ENCODE measurements at places on chromosomes 6 and 20. TPM values are rescaled to one million over a fixed set of nuclear protein-coding genes. Genes with fewer than 3 reads are reported as not detected.

The ECT2L gene
- total RNA-seq, result 0.06 TPM

The COL12A1 gene
- total RNA-seq, result 43.2 TPM

The FERMT1 gene
- 58.9 TPM for total RNA-seq

The SEMG1 gene
- not detected for total RNA-seq

The DYNLT2 gene
- total RNA-seq, result 0.69 TPM

The BFSP1 gene
- 0.39 TPM for total RNA-seq

Data from adrenal gland (tissue), 19 donors.